NCI-H1694 (cell line): ENCODE measurements at places on chromosomes 6 and 20.

DNA sequence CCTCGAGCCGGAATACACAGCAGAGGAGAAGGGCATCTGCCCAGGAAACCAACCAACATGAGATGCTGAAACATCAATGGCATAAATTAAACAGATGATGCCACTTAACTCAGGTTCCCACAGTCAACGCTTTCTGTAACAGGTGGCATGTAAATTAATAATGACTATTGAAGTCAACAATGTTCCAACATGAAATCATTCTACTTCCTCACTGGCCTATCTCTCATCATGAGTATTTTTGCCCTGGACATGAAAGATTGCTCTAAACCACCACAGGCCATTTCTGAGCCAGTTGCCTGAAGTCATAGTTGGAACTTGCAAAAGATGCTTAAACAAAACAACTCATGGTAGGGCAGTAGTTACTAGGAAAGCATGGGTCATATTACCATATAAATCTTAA, 397.9 kb upstream of the JARID2 start:
- DNase-seq: no peak

- peak; percentile 1 for DNase-seq
These were observed 1586.7 kb downstream of the HACE1 start for GRCh38 chr6:103273048-103273447.

DNA sequence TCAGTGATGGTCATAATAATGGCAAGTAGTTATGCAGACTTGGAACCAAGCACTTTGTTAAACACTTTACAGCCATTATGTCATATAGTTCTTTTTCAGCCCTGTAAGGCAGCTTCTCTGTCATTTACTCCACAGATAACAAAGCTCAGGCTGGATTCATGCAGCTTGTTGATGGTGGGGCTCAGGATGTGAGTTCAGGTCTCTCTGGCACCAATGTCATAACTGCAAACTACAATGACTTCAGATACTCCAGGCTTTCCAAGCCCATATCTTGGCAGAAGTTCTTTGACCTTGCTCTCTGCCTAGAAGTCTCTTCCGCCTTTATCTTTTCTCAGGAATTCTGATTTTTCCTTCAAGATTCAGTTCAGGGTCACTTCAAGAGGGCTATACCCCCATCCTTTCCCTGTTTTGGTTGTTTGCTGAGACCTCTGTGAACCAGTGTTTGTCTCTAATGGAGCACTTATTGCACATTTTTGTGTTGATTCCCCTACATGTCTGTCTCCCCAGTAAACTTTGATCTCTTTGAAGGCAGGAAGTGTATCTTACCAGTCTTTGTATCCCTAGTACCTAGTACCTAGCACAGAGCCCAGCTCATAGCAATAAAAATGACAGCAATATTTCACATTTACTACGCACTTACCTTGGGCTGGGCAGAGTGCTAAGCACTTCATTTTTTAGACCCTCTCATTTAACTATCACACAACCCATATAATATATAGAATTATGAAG, 19.7 kb upstream of the EFHC1 start:
- no peak for DNase-seq

DNA sequence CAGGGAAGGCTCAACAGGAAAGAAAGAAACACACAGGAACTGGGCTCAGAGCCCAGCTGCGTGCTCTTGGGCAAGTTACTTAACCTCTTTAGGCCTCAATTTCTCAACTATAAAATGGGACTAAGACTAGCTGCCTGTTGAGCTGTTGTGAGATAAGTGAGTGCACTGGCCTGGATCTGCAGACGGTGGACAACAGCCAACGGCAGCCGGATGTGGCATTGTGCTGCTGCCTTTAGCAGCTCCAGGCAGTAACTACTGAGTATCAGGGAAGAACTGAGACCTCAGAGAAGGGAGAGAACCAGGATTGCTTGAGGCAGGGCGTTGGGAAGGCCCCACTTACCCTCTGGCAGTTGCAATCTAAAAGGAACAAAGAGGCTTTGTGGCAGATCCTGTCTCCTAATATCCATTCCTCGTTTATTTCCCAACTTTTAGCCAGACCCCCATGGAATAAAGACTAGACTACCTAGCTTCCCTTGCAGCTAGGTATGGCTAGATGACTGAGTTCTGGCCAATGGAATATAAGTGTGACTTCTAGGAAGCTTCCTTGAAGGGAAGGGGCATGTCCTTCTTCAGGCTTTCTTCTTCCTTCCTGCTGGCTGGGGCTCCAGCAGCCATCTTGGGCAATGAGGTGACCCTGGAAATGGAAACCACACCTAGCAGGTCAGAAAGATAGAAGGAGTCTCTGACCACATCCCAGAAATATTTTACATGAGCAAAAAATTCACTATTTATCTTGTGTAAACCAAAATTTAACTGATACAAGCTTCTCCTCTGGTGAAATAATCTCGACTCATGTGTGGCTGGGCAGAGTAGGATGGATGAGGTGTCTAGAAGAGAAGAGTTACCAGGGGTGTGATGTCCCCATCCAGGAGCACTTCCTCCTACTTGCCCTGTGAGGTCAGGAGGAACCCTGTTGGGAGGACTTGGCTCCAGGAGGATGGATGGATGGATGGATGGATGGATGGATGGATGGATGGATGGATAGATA, 67.6 kb downstream of the MRPL14 start:
- no peak for DNase-seq

GRCh38 chr20:2149507-2149906, 47.9 kb downstream of the STK35 start:
- DNase-seq: no peak

DNA sequence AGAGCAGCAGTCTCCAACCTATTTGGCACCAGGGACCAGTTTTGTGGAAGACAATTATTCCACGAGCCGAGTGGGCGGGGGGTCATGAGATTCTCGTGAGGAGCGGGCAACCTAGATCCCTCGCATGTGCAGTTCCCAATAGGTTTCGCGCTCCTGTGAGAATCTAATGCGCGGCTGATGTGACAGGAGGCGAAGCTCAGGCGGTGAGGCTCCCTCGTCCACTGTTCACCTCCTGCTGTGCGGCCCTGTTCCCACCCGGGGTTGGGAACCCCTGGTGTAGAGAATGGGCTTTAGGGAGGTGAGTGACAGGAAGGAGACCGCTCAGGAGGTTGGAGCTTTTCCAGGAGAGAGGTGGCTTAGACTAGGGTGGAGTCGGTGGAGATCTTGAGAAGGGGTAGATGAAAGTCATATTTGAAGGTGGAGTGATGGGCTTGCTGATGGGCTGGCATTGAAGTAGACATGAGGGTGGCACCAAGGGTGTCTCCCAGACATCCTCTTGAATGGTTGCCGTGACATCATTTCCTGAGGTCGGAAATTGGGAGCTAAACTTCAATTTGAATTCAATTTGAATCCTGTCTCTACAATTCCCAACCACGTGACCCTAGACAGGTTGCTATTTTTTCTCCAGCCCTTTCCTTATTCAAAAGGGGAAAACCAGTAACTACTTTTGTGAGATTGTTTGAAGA, 1.5 kb upstream of the RAD21L1 start:
- no peak for DNase-seq

GRCh38 chr6:167058261-167058660, 59.1 kb downstream of the CEP43 start:
- no peak for DNase-seq

GRCh38 chr6:35474131-35474941, 6.1 kb downstream of the RPL10A start:
- DNase-seq: no peak

DNA sequence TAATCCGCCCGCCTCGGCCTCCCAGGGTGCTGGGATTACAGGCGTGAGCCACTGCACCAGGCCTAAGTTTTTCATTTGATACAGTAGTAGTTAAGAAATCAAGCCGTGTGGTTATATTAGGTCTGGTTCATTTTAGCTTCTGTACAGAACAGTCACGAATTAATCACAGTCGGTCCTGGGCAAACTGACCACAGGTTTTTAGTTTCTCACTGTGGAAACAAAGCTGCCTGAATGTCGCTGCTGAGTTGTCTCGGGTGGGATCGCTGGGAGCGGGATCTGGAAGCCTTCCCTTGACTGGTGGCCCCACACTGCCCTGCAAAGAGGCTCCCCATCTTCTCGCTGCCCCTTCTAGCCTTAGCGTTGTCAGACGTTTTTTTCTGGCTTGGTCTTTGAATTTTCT, 18.6 kb downstream of the UCKL1 start:
- no peak for DNase-seq

- DNase-seq: peak; percentile 21
These were observed 306.9 kb downstream of the DHX35 start for GRCh38 chr20:39268981-39269461.

GRCh38 chr6:40894962-40895799, 143.8 kb downstream of the UNC5CL start:
- DNase-seq: no peak

DNA sequence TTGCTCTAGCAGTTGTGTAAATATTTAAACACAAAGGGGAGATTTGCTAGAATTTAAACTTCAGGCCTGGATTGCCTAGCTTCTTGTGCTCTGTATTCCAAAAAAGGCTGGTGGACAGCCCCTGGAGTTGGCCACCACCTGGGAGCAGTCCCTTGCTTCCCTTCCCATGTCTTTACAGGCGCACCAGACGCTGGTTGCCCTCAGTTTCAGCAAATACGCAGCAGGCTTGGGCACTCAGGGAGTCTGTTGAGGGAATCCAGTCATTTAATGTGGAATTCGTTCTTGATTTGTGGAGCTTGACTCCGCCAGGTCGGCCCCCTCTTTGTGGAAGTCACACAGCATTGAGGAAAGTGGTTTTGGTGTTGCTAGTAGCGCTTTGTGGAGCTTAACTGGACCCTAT, 156.8 kb downstream of the DTNBP1 start:
- DNase-seq: no peak

DNA sequence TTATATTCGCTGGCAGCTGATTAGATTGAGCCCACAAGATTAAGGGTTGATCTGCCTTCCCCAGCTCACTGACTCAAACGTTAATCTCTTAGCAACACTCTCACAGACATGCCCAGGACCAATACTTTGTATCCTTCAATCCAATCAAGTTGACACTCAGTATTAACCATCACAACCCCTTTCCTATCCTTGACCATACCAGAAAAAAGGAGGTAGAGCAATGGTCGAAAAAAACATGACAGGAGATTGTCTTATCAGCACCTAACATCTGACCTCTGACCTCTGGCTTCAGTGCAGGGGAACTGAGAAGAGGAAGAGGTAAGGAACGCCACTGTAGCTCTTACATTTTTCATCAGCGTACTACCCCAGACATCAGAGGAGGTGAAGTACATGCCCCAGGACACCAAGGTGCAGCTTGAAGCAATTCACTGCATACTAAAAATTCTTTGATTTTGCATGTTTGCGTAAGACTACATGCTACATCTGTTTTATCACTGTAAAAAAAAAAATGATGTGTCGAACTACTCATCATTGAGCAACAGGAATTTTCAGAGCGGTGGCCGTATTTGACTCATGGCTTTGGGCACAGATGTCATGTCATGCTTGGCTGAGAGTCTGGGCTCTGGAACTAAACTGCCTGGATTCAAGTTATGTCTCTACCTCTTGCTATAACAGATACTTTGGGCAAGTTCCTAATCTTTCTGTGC, 188.0 kb upstream of the TAB2 start:
- DNase-seq: no peak

GRCh38 chr6:3939964-3940363, 90.8 kb downstream of the FAM50B start:
- DNase-seq: no peak

DNA sequence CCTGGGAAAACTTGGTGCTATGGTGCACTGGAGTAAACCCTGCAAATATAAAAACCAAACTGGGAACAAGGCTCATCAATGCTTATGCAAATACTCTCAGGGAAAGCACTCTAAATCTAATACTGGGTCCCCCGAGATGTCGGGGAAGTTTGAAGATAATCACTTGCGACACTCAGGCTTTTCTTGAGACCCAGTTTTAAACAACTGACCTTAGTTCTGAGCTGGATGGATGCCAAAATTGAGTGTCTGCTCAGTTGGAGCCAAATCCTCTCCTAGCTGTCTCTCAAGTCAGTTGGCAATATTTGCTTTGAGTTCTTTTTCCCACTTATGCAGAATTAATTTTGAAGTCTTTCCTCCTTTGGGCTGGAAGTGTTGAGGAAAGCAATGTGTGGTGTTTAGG, 75.5 kb upstream of the CD2AP start:
- DNase-seq: no peak

- DNase-seq: no peak
These were observed 150.8 kb upstream of the FAM83B start for GRCh38 chr6:54695815-54696214.

DNA sequence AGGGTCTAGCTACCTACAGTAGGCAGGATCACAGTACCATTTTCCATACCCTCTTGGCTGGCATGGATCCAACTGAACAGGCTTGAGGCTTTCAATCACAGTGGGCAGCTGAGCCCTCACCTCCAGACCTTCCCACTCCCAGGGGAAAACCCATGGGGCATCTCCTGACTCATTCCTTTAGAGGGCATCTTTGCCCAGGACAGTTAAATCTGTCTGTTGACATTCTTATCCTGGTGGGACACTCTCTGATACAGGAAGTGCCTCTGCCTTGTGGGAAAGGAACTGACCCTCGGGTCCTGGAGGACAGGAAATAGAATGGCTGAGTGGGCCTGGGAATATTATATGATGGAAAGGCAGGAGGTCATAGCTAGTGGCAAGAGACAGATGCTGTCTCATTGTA, 10.2 kb upstream of the EPB41L1 start:
- no peak for DNase-seq

- DNase-seq: no peak
These were observed 587.9 kb upstream of the FLRT3 start for GRCh38 chr20:14925300-14925699.

DNA sequence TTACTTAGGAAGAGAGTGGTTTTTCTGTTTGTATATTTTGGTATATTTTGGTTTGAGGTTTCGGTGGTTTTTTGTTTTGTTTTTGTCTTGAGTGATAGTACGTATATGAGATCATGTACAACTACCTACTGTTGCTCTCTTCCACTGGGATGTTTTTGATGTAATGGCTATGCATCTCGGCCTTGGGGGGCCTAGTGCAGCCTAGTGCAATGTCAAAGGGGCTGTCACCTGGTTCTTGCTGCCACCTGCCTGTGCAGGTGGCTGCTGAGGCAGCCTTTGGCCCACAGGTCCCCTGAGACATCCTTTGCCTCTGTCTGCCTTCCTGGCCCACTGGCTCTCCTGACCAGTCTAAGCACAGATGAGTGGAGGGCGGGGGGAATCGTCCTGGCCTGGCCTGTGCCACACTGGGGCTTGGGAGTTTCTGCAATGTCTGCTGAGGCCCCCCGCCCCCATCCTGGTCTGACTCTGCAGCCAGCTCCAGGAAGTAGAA, 546.6 kb downstream of the CD83 start:
- DNase-seq: no peak

GRCh38 chr6:45688180-45688579, 310.4 kb upstream of the SUPT3H start:
- no peak for DNase-seq

DNA sequence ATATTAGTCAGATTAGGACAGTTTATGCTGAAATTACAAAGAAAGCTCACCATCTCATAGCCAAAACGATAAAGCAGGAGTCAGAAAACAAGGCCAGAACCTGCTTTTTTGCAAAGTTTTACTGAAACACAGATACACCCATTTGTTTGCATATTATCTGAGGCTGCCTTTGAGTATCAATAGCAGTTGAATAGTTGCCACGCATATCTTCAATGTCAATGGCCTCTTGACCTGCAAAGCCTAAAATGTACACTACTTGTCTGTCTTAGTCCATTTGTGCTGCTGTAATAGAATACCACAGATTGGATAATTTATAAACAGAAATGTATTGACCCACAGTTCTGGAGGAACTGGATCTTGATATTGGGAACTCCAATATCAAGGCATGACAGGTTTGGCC, 94.1 kb upstream of the NT5E start:
- DNase-seq: no peak

GRCh38 chr20:62477669-62478455, 2.1 kb upstream of the GATA5 start:
- no peak for DNase-seq
